Gastrocnemius medialis (tissue), 4 donors: ENCODE measurements at places on chromosomes 1 and 21. TPM values are rescaled to one million over a fixed set of nuclear protein-coding genes. Genes with fewer than 3 reads are reported as not detected.

DNA sequence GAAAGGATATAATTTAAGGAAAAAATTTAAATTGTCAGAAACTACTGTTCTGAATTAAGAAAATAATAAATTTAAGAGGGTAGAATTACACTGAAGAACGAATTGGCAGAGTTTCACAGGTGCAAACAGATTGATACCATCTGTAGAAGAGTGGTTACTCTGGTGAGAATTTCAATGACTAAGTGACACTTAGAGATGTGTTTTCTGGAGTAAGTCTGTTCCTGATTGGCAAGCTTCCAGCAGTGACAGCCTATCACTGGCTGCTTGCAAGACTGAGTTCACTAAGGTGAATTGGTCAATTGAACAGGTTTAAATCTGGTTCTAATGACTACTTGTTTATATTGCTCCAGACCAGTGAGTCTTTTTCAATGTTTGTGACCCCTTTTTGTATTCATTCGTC lies 838.2 kb upstream of the RGS18 start:
- H3K4me3 ChIP-seq, result no peak overlapping the region
- no peak overlapping the region for H3K27ac ChIP-seq
- no peaks in the 10 kb centered on the region for H3K27me3 ChIP-seq

DNA sequence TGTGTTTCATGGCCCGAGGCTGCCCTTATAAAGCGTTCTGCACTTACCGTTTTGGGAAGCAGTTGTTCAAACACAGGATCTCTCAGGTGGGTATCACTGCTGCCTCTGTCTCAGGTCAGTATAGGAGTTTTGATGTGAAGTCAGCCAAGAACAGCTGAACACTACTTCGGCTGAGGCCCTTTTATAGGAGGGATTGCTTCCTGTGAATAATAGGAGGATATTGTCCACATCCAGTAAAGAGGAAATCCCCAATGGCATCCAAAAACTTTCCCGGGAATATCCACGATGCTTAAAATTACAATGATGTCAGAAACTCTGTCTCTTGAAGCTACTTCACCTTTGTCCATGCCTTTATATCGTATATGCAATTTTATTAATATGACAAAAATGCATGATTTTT lies at the start of gene SELE:
TSS of gene SELE (minus strand) at position 156 of the 400 bp plus-strand sequence. CDS start 467 bp downstream, outside the sequence.
- no peak within 1 kb of the TSS for H3K4me3 ChIP-seq
- H3K27me3 ChIP-seq, result no peaks in the 10 kb centered on the region
- H3K4me1 ChIP-seq, result no peaks in the 10 kb centered on the region
- H3K27ac ChIP-seq, result no peak within 1 kb of the TSS
- no peak for DNase-seq
- no peaks in the 10 kb centered on the region for H3K36me3 ChIP-seq

DNA sequence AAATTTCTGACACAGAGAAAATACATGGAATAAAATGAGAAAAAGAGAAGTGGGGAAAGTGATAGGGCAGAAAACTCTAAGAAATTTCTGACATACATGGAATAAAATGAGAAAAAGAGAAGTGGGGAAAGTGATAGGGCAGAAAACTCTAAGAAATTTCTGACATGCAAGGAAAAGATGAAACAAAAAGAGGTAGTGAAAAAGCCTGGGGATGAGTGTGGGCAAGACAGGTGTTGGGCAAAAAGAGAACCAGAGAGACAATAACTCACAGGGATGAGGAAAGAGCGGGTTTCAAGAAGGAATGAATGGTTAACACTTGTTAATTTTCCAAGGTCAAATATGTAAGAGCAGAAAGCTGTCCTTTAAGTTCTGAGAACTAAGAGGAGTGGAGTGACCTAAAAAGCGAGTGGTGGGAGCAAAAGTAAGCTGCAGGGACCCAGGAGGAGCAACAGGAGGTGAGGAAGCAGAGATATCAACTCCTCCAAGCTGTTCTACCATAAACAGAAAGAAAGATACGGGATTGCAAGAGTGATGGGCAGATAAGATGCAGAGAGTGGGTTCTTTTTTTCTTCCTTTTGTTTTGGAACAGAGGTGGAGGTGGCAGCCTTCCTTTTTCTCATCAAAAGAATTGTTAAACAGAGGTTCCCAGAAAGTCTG lies 29.9 kb upstream of the EXO1 start:
- DNase-seq, result no peak
- no peaks in the 10 kb centered on the region for H3K4me1 ChIP-seq
- no peak overlapping the region for H3K4me3 ChIP-seq

GRCh38 chr1:63724375-63724899 lies 49.4 kb upstream of the ROR1 start:
- H3K4me3 ChIP-seq, result no peak overlapping the region
- no peak for DNase-seq
- H3K27me3 ChIP-seq, result no peaks in the 10 kb centered on the region
- H3K4me1 ChIP-seq, result no peaks in the 10 kb centered on the region
- H3K36me3 ChIP-seq, result no peaks in the 10 kb centered on the region

DNA sequence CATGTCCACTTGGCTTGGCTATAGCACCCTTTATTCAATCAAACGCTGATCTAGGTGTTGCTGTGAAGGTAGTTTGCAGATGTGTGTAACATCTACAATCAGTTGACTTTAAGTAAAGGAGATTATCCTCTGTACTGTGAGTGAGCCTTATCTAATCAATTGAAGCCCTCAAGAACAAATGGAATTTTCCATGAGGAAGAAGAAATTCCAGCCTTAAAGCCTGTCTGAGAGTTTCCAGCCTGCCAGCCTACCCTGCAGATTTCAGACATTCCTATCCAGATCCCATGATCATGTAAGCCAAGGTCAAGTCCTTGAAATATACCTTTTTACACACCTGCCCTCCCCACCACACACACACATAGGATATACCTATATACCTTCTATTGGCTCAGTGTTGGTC lies 696.7 kb downstream of the MRPL39 start:
- H3K36me3 ChIP-seq, result no peaks in the 10 kb centered on the region
- no peak overlapping the region for H3K4me3 ChIP-seq
- no peak for DNase-seq
- no peaks in the 10 kb centered on the region for H3K27me3 ChIP-seq
- no peaks in the 10 kb centered on the region for H3K4me1 ChIP-seq
- H3K27ac ChIP-seq, result no peak overlapping the region

TRIM45 gene
- 3.7 TPM for total RNA-seq

RGS4 gene
- total RNA-seq, result not detected

RAB25 gene
- not detected for total RNA-seq

OTUD3 gene
- total RNA-seq, result 7.9 TPM
